EL (cell line): ENCODE measurements at places on chromosomes 4 and X.

DNA sequence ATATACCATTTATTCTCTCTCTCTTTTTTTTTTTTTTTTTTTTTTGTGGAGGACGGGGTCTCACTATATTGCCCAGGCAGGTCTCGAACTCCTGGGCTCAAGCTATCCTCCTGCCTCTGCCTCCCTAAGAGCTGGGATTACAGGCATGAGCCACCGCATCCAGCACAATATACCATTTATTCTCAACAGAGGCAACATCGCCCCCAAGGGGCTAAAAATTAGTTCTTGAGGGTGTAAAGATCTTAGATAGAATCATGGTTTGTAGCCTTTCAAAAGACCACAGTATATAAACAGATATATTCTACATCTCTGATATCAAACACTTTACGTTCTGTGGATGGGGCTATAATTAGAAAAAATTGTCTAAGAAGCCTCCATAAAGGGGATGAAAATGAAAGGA lies 39.8 kb upstream of the TCEAL2 start:
- DNase-seq, result peak; percentile 20

DNA sequence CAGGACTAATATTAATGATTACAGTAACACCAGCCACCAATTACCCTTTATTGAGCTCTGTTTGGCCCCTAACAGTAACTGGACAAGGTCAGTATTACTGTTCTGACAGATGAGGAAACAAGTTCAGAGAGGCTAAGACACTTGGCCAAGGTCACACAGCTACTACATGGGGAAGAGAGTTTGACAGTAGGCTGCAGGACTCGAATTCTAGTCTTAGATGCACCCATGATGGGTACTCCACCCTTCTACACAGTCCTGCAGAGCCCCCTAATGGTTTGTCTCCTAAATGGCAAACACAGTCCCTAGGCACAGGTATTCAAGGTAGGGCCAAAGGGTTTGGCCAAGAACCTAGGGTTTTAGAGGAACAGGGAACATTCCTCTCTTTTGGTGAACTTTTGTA lies 93.9 kb downstream of the NSUN7 start:
- DNase-seq, result no peak

DNA sequence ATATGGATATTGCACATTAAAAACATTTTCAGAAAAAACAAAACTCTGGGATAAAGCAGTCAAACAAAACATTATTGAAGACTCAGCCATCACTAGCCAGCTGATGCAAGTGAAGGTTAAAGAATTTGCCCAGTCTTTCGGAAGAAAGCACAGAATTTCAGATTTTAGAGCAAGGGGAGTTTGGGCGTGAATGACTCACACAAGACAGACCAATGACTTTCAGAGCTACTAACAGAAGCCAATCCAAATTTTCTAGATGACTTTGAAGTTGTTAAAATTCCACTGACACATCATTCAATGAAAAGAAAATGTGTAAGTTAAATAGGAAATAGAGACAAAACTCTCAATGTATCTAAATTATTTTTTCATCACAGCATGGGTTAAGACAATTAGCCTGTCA lies 4.0 kb downstream of the MRFAP1L1 start:
- DNase-seq, result no peak

GRCh38 chr4:22434895-22435294 lies 81.0 kb downstream of the ADGRA3 start:
- DNase-seq, result peak; percentile 32

- no peak for DNase-seq
Observed at GRCh38 chr4:3338321-3338838, 45.6 kb downstream of the RGS12 start.

- DNase-seq, result no peak
Observed at GRCh38 chrX:23959781-23960180, 52.0 kb downstream of the CXorf58 start.

GRCh38 chrX:39104745-39105144 lies 303.5 kb downstream of the MID1IP1 start:
- DNase-seq, result no peak

DNA sequence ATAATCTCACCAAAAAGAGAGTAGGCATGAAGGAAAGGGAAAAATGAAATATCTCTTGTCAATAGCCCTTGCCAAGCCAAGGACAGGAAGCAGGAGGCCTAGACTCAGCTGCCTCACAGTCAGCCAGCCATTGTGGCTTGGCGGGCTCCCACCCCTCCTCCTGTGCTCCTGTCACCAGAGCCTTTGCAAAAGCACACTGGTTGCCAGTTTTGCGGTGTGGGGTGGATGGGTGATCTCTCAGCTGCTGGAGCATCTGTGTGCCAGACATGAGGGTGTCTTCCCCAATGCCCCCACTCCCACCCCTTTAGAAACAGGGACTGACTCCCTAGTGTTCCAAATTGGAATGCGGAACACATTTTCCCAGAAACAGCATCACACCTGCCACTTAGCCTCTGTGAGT lies 26.1 kb downstream of the ARHGEF6 start:
- DNase-seq, result no peak

DNA sequence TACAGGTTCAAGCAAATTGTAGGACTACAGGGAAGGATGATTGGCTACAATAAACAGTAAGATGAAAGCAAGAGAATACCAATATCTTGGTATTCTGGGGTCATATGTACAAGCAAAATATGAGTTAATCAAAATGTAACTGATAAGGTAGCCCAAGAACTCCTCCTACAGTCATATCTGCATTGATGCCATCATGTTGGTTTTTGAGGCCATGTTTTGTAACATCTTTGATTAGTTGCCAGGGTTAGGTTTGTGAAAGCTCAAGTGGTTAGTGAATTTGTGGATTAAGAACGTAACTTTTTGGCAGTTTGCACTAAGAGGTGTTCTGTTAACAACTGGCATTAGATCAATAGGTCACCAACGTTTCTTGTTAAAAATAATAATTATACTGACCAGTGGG lies 59.6 kb downstream of the USP9X start:
- DNase-seq, result no peak

DNA sequence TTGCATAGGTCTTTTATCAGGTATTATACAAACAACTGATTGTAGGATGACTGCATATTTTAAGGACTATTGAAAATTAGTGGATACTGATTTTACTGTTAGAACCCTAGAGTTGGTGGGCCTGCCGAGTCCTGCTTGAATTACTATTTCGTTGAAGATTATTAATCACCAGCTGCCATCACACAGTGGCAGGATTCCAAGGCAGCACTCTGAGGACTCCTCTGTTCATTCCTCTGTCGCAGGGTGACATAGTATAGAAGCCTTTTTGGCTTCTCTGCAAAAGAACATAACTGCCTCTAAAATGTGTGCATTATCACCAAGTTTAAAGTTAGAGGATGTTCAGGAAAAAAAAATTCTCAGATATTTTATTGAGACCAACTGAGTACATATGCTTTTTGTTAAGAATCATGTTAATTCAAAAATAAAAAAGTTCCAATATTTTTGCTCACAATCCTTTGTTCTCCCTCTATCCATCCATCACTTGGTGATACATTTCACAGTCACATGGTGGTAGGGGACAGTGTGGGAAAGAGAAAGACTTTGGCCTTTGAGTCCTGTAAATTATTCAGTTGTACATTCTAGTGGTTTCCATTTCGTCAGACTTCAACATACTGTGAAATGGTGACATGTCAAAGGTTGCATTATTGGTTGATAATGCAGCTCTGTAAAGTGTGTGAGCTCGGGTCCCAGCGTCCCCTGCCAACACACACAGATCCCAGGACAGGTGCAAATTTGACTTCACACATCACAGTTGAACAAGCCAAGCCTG lies 332.5 kb downstream of the GRID2 start:
- DNase-seq, result no peak

DNA sequence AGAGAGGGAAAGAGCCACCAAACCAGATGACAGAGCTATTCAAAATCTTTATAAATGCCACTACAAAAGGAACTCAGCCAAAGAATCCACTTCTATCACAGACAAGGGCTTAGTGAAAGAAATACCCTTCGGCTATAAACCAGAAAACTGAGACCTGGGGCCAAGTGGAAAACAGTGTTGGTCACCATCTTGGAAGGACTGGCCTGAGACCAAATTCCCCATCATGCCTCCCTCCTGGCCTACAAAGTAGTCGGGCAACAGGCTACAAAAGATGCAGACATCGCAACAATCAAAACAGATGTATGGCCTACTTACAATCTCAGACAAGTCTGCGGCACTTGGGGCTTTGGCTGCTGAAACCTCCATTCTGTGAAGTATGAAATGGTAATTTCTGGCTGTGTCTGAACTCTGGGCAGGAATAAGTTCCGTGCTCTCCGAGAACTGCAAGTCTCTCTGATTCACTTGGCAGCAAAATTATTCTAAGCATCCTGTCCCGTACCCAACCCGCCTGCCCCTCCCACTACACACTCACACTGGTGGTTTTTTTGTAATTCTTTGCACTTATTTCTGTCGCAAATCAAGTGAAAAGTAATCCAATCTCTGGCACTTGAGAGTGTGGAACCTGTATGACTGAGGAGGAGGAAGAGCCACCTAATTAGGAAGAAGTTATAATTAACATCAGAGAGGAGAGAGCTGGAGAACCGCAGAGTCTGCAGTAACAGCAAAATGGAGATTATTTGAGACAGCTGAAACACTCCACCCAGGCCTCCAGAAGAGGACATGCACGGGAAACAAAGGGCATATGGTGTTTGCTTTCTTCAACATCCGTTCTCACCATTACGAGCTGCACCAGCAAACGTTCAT lies 87.8 kb downstream of the SH3KBP1 start:
- DNase-seq, result peak; percentile 6

DNA sequence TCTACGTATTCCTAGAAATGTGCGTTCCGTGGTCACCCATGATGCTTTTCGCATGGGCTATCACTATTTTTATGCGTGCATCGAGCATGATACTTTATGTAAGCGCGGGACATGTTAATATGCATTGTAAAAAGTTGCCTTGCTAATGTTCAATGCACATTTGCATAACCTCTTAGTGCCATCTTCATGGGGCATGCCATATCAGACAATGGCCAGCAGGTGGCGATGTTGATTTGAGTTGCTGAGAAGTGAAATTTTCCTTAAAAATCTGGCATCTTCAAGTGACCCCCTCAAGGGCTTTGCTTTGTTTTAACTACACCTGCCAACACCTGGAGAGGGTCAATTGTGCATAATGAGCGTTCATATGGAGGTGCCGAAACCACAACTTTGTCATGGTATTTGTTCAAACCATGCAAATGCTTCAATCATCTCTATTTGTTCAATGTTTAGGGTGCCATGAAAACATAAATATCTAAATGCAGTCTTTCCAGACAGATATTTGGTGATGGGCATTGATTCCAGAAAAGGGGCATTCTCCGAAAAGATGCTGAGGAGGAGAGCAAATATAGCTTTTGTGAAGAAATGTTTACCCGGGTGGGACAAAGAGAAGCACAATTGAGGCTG lies 833.9 kb upstream of the PRKX start:
- DNase-seq, result peak; percentile 1

DNA sequence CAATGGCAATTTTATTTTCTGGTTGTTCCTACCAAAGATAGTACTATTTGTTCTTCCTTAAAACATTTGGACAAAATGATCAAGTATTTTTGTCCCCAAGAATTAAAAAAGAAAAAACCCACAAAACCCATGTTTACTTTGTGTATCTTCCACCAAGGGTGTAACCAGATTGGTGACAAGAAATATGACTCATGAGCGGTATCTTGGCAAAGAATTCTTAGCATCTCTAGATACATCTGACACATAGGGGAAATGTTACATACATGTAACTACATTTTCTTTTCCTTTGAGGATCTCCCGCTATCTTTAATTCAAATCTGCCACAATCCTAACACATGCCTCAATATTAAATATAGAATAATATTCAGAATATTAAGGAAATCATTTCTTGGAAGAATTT lies 78.7 kb downstream of the WDFY3 start:
- peak; percentile 73 for DNase-seq

DNA sequence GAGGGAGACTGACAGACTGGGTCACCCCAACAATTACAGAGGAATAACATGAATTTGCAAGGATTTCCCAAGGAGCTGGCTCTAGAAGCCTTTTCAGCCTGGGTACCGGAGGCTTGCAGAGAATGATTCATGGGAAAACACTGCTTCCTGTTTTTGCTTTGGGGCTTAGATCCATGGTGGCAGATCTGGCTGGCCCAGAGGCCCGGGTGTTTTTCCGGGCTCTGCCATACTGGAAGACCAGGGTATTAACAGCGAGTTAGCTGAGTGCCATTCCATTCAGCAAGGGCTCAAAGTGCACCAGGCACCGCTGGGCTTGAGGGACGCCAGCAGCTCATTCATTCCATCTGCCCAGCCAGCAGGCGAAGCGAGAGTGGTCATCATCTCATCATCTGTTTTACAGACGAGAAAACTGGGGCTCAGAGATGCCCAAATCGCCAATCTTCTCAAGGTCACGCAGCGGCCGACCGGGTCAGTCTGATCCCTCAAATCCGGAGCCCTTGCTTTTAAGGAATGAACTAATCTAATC lies 1.3 kb downstream of the WDR1 start:
- peak; percentile 66 for DNase-seq

- no peak for DNase-seq
Observed at GRCh38 chr4:5237086-5237660, 185.9 kb downstream of the STK32B start.

DNA sequence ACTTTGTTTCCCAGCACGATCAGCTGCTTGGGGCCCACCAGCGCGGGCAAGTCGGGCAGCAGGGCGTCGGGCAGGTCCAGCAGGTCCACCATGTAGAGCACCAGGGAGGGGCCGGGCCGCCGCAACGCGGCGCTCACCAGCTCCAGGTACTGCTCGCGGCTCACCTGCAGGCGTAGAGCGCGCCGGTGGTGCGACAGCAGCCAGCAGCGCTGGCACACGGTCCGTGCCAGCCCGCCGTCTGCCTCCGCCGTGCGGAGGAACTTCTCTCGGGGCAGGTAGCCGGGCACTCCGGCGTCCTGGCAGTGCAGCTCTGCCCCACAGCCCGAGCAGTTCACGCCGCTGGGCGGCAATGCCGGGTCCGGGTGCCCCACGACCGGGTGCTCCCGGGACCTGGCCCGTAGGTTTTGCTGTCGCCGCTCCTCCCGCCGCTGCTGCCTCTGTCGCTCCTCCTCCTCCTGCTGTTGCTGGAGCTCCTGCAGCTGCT lies 527 bp downstream of the NOA1 start:
- no peak for DNase-seq

DNA sequence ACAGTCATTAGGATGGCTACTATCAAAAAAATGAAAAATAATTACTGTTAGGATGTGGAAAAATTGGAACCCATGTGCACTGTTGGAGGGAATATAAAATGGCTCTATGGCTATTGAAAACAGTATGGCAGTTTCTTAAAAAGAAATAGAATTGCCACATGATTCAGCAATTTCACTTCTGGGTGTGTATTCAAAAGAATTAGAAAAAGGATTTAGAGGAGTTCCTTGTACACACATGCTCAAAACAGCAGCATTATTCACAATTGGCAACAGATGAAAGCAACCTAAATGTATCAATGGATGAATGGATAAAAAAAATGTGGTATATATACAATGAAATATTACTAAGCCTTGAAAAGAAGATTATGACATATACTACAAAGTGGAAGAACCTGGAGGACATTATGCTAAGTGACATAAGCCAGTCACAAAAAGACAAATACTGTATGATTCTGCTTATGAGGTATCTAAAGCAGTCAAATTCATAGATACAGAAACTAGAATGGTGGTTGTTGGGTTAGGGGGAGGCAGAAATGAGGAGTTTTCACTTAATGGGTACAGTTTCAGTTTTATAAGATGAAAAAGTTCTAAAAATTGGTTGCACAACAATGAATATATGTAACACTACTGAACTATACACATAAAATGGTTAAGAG lies 123.2 kb downstream of the ELOVL6 start:
- no peak for DNase-seq
